Non-pigmented ciliary epithelial cell (primary cell): ENCODE measurements at places on chromosomes 12 and 14.

- DNase-seq: no peak
These were observed 1.5 kb upstream of the HSP90B1 start for GRCh38 chr12:103928682-103929045.

GRCh38 chr12:5461966-5462365 is 30.1 kb downstream of the NTF3 start:
- DNase-seq: no peak

GRCh38 chr12:23618718-23619117 is 330.8 kb downstream of the SOX5 start:
- no peak for DNase-seq

- DNase-seq: no peak
These were observed 611.7 kb downstream of the SNAPC1 start for GRCh38 chr14:62373944-62374343.

- DNase-seq: no peak
These were observed 169.5 kb upstream of the DAAM1 start for GRCh38 chr14:59018978-59019377.

GRCh38 chr14:81432219-81432661 is 32.1 kb upstream of the STON2 start:
- no peak for DNase-seq
